Choroid plexus epithelial cell (primary cell): ENCODE measurements at places on chromosomes 1 and 21.

GRCh38 chr1:46148318-46148717 is 15.9 kb upstream of the PIK3R3 start:
- no peak for DNase-seq

GRCh38 chr1:78829644-78830043 is 176.9 kb downstream of the ADGRL4 start:
- DNase-seq = no peak

DNA sequence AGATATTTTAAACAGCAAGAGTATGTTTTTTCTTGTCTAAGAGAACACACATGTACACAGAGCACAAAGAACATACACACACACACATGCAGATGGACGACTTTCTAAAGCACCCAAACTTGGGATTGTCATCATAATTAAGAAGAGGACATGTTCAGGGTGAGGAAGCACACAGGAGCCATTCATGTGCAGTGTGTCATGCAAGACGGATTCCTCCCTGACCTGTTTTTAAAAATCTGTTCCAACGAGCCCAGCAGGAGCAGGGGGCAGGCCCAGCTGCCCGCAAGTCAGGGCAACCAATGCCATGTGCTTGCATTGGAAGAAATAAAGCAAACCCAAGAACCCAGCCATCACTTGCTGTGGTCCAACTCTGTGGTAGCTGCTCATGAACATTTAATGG is 167.3 kb upstream of the ZNF644 start:
- no peak for DNase-seq

GRCh38 chr1:205270271-205270670 is 42.5 kb downstream of the TMCC2 start:
- no peak for DNase-seq

DNA sequence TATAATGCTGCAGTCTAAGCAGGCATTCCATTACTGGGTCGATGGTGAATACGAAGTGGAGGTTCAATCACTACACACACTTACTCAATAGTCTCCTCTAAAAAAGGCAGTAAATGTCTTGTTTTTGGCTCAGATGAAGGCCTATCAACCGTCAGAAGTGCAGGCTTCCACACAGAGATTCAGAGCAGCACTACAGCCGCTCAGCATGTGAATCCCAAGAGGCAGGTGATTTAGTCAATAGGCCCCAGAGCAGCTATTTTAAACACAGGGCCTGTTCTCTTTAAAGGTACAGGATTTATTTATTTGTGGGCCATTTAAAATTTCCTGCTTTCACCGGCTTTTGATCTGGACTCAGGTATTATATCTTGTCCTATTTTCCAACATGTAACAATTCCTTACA is 293.7 kb downstream of the RGS7 start:
- no peak for DNase-seq

DNA sequence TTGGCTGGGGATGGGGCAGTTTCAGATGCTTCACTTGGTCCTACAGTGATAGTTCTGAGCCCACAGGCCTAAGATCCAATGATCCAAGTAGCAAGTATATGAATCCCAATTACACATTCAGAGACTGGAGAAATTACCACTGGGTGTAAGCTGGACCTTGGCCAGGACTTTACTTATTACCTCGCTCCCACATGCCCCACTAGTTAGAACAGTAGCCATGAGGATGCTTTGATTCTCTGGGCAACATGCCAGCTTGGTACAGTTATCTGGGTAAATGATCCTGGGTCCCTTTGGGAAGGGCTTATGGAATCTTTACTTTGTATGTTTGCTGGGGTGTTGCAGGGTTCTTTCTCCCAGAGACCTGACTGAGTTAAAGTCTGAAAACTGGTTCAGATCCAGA is 5.0 kb upstream of the FCAMR start:
- DNase-seq = no peak

DNA sequence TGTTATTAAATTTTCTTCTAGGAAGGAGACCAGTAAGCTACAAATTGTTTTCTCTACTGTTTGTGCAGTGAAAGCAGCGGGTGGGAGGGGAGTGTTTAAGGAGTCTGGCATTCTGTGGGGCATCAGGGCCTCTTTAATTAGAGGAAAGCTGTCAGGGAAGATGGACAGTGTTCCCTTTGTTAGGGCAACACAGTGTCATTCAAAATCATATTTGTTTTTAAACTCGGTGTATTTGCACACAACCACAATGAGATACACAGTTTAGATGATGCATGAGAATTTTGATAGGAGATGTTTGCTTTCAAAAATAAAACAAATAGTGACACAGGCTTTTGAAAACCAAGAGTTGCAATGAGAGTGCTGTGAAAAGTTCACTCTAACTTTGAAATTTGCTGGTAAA is 15.1 kb upstream of the ST6GALNAC3 start:
- DNase-seq = no peak

GRCh38 chr1:82587371-82587770 is 786.6 kb downstream of the ADGRL2 start:
- no peak for DNase-seq

GRCh38 chr1:155113450-155113980 is 14.2 kb upstream of the EFNA1 start:
- DNase-seq = no peak

- DNase-seq = no peak
These were observed 490.1 kb downstream of the NEGR1 start for GRCh38 chr1:71792264-71792663.

GRCh38 chr1:28172713-28173150 is 3.8 kb downstream of the PTAFR start:
- DNase-seq = no peak

DNA sequence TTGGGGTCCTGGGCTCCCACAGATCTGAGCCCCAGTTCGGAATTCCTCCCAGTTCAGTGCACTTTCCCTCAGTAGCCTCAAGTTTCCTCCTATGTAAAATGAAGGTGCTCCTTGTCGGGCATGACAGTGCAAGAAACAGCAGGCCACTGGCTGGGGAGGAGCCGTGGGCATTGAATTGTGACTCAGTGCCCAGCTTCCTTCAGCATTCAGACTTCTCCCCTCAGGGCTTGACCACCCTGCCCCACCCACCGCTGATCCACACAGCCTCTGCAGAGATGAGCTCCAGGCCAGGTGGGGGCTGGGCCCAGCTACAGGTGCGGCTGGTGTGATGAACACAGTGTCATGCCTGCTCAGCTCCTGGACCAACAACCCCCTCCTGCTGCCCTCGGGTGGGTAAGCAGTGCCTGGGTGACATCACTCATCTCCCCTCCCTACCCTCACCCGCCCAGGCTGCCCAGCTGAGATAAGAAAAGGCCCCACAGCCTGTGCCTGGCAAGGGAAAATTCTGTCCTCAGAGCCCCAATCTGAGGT is 4.9 kb downstream of the MOB3C start:
- no peak for DNase-seq
